ENCODE measurements at places on chromosomes 7 and 10.
A peak's percentile ranks its signal among the peaks of the same experiment; 100 is the strongest.

DNA sequence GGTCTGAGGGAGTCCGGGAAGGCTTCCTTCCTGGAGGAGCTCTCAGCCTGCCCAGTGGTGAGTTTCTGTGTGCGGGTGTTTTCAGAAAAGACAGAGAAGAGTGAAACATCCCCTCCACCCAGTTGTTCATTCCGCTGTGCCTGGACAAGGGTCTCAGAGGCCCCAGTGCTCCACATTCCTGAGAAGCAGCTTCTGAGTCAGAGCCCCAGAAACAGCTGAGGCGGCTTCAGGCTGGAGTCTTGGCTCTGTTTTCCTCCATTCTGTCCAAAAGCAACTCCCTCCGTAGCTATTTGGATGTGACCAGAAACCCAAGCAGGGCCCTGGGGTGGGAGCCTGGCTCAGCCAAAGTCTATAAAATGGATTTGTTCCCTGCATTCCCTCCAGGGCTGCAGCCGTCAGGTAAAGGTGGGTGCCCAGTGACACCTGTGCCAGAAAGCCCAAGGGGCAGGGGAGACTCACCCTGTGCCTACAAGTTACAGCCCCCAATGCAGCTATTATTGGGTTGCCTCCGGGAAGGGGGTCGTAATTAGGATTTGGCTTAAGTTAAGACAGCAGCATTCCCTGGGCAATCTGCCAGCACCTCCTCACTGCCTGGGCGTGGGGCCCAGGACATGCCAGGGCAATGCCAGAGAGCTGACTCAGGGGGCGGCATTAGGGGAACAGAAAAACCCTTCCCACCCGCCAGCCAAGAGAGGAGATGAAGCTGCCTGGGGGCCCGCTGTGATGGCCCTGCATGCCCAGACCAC, 13.1 kb upstream of the CAMK2G start:
- peak; percentile 83 for DNase-seq

DNA sequence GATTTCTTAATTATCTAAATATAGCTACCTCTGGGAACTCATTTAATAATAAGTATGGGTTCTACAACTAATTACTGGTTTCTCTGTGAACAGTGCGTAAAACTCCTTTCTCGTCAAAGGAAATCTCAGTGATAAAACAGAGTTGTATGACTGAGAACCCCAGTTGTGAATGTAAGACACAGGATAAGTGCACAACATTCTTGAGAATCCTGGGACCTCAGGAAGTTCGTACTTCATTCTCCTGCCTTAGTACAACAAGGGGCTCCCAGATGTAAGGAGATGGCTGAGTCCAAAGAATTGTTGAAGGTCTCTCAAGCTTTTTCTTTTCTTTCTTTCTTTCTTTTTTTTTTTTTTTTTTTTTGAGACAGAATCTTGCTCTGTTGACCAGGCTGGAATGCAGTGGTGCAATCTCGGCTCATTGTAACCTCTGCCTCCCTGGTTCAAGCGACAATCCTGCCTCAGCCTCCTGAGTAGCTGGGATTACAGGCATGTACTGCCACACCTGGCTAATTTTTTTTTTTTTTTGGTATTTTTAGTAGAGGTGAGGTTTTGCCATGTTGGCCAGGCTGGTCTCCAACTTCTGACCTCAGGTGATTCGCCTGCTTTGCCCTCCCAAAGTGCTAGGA, 12.5 kb downstream of the DENND10 start:
- no peak for DNase-seq

DNA sequence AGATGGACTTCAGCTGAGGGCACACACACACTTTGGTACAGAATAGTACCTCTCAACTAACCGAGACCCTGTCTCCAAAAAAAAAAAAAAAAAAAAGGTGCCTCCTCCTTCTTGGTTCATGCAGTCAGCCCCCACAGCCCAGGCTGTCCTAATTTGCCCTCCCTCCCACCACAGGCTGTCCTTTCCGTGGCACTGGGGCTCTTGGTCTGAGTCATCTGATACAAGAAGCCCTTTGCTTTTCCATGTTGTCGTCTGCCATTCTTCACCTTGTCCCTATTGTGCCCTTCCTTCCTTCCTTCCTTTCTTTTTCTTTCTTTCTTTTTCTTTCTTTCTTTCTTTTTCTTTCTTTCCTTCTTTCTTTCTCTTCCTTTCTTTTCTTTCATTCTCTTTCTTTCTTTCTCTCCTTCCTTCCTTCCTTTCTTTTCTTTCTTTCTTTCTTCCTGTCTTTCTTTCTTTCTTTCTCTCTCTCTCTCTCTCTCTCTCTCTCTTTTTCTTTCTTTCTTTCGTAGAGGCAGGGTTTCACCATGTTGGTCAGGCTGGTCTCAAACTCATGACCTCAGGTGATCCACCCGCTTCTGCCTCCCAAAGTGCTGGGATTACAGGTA, 96.0 kb upstream of the IKZF1 start:
- DNase-seq = no peak

- DNase-seq = no peak
Observed at GRCh38 chr7:130182990-130183389, 22.2 kb downstream of the TMEM209 start.

GRCh38 chr7:135247746-135248471, 14.3 kb downstream of the STRA8 start:
- no peak for DNase-seq

- no peak for DNase-seq
Observed at GRCh38 chr10:120600871-120601649, 144.0 kb downstream of the PLPP4 start.

DNA sequence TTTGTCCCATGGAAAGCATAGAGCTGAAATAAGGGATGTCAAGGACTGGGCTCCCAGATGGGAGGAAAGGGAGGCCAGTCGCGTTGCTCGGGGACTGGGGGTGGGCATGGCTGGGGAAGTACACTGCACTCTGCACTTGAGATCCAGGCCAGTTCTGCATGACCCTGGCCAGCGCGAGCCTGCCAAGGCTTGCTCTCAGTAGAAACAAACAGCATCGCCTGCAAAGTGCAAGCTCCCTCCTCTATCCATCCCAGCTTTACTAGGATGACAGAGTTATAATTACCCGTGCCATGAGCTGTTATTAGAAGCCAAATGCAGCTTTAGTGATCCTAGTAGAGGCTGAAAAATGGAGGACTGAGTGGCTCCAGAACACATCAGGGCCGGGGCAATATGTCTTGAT, 43.9 kb upstream of the PDCD4 start:
- DNase-seq = no peak

- DNase-seq = no peak
Observed at GRCh38 chr10:11781114-11781513, 38.9 kb downstream of the ECHDC3 start.

DNA sequence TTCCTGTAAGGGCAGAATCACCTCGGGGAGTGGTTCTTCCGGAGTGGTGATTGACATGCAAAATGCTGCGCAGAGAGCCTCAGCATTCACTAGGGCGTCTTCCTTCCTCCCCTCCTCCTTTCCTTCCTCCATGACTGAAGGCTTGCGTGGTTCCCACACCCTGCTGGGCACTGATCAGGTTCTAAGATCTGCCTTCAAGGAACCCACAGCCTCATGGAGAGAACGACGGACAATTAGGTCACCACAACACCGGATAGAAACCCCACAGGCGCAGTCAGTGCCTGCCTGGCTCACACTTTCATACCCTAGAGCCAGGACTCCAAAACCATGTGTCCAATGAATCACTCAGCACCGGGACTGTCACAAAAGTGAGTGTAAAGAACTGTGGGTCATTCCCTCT, 131.3 kb downstream of the DPP6 start:
- DNase-seq = no peak

DNA sequence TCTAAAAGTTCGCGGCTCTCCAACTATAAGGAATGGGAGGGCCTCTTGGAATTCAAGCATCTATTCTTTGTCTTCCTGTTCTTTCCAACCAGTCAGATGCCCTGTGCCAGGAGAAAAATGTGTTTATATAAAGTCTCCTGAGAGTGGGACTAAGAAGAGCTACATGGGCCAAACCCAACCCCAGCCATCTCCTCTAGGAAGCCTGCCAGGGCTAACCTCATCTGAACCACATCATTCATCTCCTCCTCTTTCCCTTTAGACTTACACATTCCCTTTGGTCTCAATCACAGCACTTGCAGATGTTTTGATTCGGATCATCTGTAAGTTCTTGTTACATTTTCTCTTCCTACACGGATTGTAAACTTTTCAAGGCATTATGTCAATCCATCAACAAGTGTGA, 62.6 kb downstream of the DOCK4 start:
- no peak for DNase-seq

DNA sequence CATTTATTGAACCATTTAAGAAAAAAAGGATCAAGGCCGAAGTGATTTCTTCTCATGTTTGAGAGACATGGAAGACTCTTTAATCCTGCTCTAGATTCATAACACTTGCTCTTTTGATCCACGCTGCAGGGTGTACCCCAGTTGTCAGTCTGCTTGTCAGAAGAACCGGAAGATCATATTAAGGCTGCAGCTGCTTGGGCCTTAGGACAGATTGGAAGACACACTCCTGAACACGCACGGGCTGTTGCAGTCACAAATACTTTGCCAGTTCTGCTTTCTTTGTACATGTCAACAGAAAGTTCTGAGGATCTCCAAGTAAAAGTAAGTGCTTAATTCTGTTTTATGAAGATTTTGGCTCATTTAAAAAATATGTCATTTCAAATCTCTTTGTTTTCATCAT, 46.3 kb downstream of the SPAG6 start:
- DNase-seq = no peak

DNA sequence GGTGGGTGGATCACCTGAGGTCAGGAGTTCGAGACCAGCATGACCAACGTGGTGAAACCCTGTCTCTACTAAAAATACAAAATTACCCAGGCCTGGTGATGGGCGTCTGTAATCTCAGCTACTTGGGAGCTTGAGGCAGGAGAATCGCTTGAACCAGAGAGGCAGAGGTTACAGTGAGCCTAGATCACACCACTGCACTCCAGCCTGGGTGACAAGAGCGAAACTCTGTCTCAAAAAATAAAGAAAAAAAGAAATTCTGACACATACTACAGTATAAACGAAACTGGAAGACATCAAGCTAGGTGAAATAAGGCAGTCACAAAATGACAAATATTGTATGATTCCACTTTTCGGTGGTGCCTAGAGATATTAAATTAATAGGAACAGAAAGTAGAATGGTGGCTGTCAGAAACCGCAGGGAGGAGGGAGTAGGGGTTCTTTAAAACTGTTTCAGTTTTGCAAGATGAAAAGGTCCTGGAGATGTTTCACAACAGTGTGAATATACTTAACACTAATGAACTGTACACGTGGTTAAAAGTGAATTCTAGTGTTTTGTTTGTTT, 23.2 kb downstream of the PILRA start:
- DNase-seq = no peak

DNA sequence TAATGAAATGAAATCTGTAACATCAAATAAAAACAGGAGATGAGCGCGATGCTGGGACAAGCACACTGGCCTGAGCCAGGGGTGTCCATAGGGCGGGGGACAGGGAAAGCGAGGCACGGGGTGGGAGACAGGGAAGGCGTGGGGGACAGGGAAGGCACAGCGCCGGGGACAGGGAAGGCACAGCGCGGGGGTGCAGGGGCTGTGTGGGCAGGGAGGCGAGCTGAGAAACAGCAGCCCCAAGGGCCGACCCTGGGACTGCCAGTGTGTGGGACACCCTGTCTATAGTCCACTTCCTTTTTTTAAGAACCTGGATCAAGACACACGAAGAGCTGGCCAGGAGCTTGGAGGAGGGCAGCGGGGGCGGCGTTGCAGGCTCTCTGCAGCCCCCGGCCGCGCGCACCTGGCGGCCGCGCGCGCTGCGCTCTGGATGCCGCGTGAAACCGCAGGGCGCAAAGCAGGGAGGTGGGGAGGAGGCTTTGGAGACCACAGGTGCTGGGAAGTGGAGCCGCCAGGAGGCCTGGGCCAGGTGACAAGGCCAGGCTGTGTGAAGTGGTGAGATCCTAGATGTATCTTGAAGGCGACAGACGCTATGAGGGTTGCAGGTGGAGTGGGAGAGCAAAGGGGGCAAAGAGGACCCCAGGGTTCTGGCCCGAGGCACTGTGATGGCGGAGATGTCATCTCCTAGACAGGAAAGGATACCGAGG, 157.7 kb downstream of the COBL start:
- no peak for DNase-seq

DNA sequence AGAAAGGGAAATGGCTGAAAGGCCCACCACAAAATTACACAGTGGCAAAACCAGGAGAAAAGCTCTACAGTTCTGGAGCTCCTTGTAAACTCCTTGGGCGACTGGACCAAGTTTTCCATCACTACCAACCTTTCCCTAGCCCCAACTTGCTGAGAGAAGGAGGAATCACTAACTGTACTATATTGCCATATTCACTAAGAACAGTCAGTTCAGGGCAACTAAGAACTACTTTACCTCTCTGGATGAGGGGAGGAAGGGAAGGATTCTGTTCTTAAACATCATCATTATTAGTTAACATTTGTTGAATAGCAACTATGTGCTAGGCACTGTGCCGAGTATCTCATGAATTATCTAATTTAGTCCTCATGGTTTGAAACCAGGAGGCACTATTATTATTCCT, 98.1 kb upstream of the SVIL start:
- no peak for DNase-seq

DNA sequence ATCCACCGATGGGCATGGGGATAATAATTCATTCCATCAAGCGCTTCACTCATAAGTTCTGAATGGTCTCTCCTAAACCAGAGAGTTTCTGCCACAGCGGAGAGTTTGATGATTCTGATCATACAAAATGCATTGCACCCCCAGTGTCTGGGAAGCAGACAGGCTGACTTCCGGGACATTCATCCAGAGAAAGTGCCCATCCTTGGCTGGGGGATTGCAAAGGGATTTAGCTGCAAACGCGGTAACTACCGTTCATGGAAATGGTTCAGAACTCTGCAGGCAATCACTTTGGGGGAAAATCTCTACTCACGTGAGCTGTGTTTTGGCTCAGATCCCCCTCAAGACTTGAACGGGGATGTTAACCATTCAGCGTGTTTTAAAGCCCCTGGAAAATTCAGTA, 33.4 kb upstream of the CALN1 start:
- DNase-seq = no peak

DNA sequence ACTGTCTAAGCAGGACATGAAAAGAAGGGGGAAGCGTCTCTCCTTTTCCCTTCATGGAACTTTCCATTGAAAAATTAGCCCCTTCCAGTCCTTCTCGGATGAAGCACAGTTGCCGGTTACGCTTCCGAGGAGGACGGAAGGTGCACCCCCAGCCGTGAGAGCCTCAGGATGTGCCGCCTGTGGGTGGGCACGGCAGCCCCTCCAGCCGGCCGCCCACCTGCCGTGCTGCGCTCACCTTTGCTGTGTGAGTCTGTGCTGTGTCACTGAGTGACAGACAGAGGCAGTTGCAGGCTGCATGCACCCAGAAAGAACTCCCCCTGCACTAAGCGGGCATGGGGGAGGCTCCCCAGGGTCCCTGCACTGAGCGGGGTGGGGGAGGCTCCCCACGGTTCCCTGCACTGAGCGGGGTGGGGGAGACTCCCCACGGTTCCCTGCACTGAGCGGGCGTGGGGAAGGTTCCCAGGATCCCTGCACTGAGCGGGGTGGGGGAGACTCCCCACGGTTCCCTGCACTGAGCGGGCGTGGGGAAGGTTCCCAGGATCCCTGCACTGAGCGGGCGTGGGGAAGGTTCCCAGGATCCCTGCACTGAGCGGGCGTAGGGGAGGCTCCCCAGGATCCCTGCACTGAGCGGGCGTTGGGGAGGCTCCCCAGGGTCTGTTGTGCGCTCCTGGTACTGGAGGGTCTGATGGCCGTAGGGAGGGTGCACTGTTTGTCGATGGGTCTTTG, 74.2 kb downstream of the DNAJB6 start:
- no peak for DNase-seq

GRCh38 chr7:27088002-27088922, 7.5 kb downstream of the HOXA1 start:
- DNase-seq = no peak
